Activated T-cell treated with anti-CD3 and anti-CD28 coated beads, Interleukin-2, amount 50 U/mL, for 24 hours (primary cell): ENCODE measurements at places on chromosomes 2 and 18.
A peak's percentile ranks its signal among the peaks of the same experiment; 100 is the strongest.

DNA sequence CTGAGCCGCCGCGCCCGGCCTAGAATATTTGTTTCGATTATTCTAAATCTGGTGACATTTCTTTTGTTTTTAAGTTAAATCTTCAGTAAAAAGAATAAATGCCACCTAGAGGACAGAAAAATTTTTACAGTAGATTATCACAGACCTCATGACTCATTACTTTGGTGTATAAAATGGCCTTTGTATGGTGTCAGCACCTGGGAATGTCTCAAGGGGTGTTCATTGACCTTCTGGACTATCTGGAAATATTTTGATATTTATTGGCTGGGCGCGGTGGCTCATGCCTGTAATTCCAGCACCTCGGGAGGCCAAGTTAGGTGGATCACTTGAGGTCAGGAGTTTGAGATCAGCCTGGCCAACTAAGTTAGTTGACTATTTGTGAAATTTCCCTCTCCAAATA, 30.3 kb upstream of the SLC30A6 start:
- H3K36me3 ChIP-seq = peaks cover 65% of the 10 kb centered on the region
- H3K27me3 ChIP-seq = no peaks in the 10 kb centered on the region
- DNase-seq = no peak

GRCh38 chr2:20603791-20604190, 47.1 kb downstream of the HS1BP3 start:
- H3K27me3 ChIP-seq = no peaks in the 10 kb centered on the region
- no peak for DNase-seq
- no peaks in the 10 kb centered on the region for H3K4me1 ChIP-seq
- H3K4me3 ChIP-seq = no peak overlapping the region
- no peak overlapping the region for H3K27ac ChIP-seq
- H3K36me3 ChIP-seq = peaks cover 4% of the 10 kb centered on the region

- H3K4me3 ChIP-seq = no peak overlapping the region
- no peak overlapping the region for H3K27ac ChIP-seq
- no peak for DNase-seq
- no peaks in the 10 kb centered on the region for H3K27me3 ChIP-seq
Observed at GRCh38 chr2:127094509-127095366, 12.2 kb downstream of the BIN1 start.

DNA sequence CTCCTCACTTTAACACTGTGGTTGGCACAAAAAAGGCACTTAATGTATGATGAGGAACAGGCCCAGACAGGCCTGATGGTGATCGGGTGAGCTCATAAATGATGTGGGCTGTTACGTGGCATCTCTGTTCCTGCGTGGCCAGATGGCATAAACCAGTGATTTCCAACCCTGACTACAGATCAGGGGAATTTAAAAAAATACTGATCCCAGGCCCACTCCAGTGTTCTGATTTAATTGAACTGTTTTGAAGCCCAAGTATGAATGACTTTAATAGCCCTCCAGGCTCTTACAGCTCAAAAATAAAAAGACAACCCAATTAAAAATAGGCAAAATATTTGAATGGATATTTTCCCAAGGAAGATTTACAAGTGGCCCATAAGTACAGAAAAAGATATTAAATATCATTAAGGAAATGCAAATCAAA, 48.2 kb downstream of the LIPG start:
- DNase-seq = no peak
- H3K4me3 ChIP-seq = no peak overlapping the region
- H3K4me1 ChIP-seq = no peaks in the 10 kb centered on the region

DNA sequence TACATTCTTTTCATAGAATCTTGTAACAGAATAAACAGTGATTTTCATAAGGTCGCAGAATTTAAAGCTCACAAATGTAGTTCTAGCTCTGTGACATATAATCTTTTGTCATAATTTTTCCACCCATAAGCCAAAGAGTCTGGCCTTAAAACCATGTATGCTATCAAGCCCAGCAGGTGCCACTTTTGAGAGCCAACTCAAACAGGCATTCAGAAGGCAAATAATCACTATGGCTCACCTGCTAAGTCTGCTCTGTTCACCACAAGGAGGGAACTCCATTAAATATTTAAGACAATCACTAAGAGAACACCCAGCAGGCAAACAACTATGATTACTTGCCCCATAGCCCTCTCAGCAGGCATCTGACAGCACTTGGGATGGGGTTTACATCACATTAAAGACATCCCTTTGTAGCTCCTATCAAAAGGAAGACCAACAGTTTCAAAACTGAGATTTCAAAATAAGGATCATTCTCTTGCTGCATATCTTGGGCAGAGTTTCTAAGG, 241.6 kb downstream of the PDE11A start:
- no peaks in the 10 kb centered on the region for H3K27me3 ChIP-seq
- H3K27ac ChIP-seq = no peak overlapping the region
- H3K4me3 ChIP-seq = no peak overlapping the region
- no peaks in the 10 kb centered on the region for H3K36me3 ChIP-seq
- no peaks in the 10 kb centered on the region for H3K4me1 ChIP-seq

GRCh38 chr2:204657024-204657423, 111.7 kb downstream of the PARD3B start:
- no peak overlapping the region for H3K27ac ChIP-seq
- no peaks in the 10 kb centered on the region for H3K36me3 ChIP-seq
- H3K4me3 ChIP-seq = no peak overlapping the region

GRCh38 chr2:237798236-237799059, at the start of gene RBM44:
Gene RBM44, plus strand, starts transcription at chr2:237798779. Its CDS starts 14,831 bp downstream, at chr2:237813610.
- H3K4me1 ChIP-seq = peaks cover 5% of the 10 kb centered on the region
- H3K27ac ChIP-seq = peak within 1 kb of the TSS; percentile 29
- no peaks in the 10 kb centered on the region for H3K27me3 ChIP-seq
- no peak for DNase-seq
- no peak within 1 kb of the TSS for H3K4me3 ChIP-seq

- H3K4me3 ChIP-seq = no peak overlapping the region
- H3K27ac ChIP-seq = no peak overlapping the region
- DNase-seq = no peak
- no peaks in the 10 kb centered on the region for H3K4me1 ChIP-seq
Observed at GRCh38 chr18:74316257-74317170, 875 bp downstream of the C18orf63 start.

DNA sequence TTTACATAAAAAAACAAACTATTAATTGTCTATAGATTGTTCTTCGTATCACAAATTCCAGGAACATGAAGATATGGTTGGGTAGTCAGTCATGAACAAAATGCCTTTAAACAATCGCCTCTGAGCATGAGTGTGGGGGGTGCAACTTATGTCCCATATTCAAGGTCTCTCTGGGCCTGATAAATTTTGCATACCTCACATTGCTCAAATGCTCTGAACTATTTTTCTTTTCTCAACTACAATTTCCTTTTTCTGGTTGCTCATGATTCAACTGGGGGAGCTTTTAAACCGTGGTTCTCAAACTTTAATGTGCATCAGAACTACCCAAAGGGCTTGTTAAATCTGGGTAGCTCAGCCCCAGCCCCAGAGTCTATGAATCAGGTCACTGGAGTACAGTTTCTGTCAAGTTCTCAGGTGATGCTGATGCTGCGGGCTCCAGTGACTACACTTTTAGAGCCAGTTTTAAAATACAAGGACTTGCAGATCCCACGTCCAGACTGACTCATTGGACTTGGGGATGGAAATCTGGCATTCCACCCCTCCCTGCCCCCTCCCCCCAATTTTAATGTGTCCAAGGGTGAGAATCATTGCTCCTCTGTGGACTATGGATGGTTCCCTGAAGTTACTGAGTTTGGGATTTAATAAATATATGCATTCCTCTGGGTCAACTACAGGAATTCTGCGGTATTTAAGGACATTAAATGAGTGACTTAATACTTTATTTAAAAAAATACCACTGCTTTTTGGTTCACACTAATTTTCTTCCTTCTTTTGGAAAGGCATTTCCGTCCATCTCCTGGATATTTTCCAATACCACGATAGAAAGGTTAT, 1.5 kb upstream of the GPD2 start:
- H3K27ac ChIP-seq = peak overlapping the region; percentile 52
- H3K27me3 ChIP-seq = no peaks in the 10 kb centered on the region
- peaks cover 47% of the 10 kb centered on the region for H3K4me1 ChIP-seq
- DNase-seq = no peak
- H3K4me3 ChIP-seq = peak overlapping the region; percentile 43

GRCh38 chr2:15588329-15588919, 3.2 kb upstream of the DDX1 start:
- peaks cover 15% of the 10 kb centered on the region for H3K4me1 ChIP-seq
- no peak overlapping the region for H3K27ac ChIP-seq
- H3K4me3 ChIP-seq = no peak overlapping the region
- H3K27me3 ChIP-seq = no peaks in the 10 kb centered on the region
- DNase-seq = no peak

DNA sequence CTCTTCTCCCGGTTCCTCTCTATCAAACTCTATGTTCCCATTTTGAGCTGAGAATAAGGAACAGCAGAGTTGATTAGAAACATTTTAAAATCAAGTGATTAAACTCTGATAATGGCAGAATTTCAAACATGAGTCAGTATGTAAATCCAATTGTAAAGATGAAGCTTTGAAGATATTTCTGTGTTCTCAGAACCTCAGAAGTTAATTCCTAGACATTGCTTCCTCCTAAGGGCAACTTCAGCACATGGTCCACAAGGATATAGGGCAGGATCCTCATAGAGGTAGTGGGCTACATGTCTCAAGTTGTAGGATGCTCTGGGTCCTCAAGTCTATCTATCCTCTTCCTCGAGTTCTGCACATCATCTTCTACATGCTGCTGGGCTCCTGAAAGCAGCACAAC, 46.3 kb downstream of the QPCT start:
- no peaks in the 10 kb centered on the region for H3K27me3 ChIP-seq
- H3K4me3 ChIP-seq = peak overlapping the region; percentile 18
- H3K27ac ChIP-seq = no peak overlapping the region

DNA sequence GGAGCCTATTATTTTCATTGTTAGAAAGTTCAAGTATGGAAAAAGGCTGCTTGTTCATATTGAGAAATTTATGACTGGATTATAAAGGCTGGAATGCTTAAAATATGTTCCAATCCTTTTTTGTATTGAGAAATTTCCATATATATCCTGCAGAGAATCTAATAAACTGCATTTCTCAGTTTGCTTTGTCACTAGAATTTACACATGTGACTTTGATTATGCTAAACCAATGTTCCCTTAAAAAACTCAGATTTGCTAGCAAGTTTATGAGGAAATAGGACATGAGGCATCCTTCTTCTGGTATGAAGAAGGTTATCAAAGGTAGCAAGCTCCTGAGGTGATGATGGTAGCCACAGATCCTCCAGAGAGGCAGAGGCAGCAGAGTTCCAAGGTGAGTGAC, 29.2 kb upstream of the DSEL start:
- H3K27ac ChIP-seq = no peak overlapping the region
- DNase-seq = no peak
- no peak overlapping the region for H3K4me3 ChIP-seq
- no peaks in the 10 kb centered on the region for H3K36me3 ChIP-seq

- H3K4me3 ChIP-seq = no peak overlapping the region
- peaks cover 16% of the 10 kb centered on the region for H3K4me1 ChIP-seq
- H3K36me3 ChIP-seq = peaks cover 10% of the 10 kb centered on the region
Observed at GRCh38 chr2:241935314-241935713, 65.8 kb downstream of the RTP5 start.

GRCh38 chr2:111139637-111140317, 19.1 kb downstream of the BCL2L11 start:
- no peak overlapping the region for H3K4me3 ChIP-seq
- peaks cover 94% of the 10 kb centered on the region for H3K36me3 ChIP-seq
- no peak for DNase-seq
- H3K27me3 ChIP-seq = no peaks in the 10 kb centered on the region

DNA sequence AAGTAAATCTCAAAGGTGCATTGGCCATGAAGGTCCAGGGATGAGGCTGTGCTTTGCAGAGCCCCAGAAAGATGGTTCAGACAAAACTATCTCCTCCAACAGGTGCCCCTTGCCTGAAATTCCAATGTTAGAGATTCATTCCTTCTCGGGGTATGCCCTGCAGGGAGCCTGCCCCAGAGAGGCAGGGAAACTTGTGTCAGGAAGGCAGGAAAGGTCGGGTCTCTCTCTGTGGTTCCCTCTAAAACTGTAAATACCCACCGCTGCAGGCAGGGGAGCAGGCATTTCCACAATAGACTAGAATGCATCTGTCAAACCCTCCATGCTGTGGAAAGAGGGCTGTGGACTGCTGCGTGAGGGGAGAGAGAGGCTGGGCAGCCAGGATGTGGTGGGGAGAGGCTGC, 207.8 kb upstream of the SMAD2 start:
- H3K27ac ChIP-seq = no peak overlapping the region
- DNase-seq = no peak
- peaks cover 69% of the 10 kb centered on the region for H3K27me3 ChIP-seq
- no peak overlapping the region for H3K4me3 ChIP-seq
- peaks cover 14% of the 10 kb centered on the region for H3K4me1 ChIP-seq

DNA sequence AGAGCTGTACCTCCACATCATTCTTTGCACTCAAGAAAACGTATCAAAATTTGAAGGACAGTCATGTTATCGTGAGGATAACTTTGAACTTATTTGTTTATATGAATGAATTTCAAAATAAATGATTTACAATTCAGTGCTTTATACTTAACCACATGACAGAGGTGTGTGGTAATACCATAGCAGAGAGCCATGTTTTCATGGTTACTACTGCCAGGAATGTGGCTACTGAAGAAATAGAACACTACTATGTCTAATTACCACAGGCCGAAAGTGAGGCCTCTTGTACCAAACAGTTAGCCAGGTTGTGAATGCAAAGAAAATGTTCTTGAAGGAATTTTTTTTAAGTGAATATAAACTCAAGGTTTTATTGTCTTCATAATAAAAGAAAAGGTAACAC, 49.2 kb downstream of the AAK1 start:
- H3K27me3 ChIP-seq = no peaks in the 10 kb centered on the region
- peaks cover 80% of the 10 kb centered on the region for H3K4me1 ChIP-seq
- H3K36me3 ChIP-seq = peaks cover 29% of the 10 kb centered on the region
- no peak overlapping the region for H3K27ac ChIP-seq

GRCh38 chr2:208265371-208265800, 669 bp upstream of the PIKFYVE start:
- H3K4me1 ChIP-seq = peaks cover 38% of the 10 kb centered on the region
- peak; percentile 51 for DNase-seq
- H3K27ac ChIP-seq = peak overlapping the region; percentile 95
- H3K4me3 ChIP-seq = peak overlapping the region; percentile 86
- H3K27me3 ChIP-seq = no peaks in the 10 kb centered on the region
- H3K36me3 ChIP-seq = peaks cover 20% of the 10 kb centered on the region

DNA sequence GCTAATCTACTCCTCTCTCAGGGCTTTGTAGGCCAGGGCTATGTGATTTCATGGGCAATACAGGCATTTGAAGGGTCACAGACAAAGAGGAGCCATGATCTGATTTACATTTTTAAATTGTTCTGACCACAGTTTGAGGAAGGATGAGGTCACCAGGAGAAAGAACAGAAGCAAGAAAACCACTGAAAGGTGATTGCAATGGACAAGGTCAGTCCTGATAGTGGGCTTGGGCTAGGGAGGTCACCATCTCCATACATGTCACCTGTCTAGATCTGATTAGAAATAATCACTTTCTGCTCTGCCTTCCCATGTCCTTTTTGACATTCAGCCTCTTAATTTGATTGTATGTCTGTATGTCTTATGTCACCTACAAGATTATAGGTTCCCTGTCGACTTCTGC, 248.9 kb upstream of the CWC22 start:
- no peaks in the 10 kb centered on the region for H3K4me1 ChIP-seq
- DNase-seq = no peak
- no peaks in the 10 kb centered on the region for H3K36me3 ChIP-seq
- no peaks in the 10 kb centered on the region for H3K27me3 ChIP-seq
- H3K27ac ChIP-seq = no peak overlapping the region
